ENCODE measurements at places on chromosomes 7 and 10.
A peak's percentile ranks its signal among the peaks of the same experiment; 100 is the strongest.

GRCh38 chr10:13816195-13816925, 229.6 kb downstream of the PRPF18 start:
- no peak for DNase-seq

- no peak for DNase-seq
Observed at GRCh38 chr7:106982415-106982814, 62.1 kb upstream of the PRKAR2B start.

GRCh38 chr7:99312316-99313203, 13.1 kb upstream of the ARPC1A start:
- no peak for DNase-seq

GRCh38 chr7:157916946-157917640, 580.3 kb downstream of the DNAJB6 start:
- no peak for DNase-seq

DNA sequence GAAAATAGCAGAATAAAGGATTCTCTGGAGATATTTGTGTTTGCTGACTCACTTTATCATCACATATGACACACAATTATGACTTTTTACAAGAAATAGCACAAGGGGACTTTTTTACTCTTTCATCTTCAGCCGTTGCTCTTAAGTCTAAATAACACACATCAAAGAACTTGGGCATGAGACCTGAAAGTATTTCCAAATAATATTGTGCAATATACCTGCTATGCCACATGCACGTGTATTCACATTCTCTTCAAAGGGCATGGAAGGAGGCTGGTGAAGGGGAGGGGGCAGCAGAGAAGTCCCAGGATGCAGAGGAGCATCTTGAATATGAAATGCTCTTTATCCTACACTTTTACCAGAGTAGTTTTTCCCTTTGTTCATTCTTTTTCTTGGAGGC, 4.1 kb upstream of the ADARB2 start:
- DNase-seq = no peak

GRCh38 chr7:72187179-72187578, 225.0 kb downstream of the CALN1 start:
- no peak for DNase-seq

DNA sequence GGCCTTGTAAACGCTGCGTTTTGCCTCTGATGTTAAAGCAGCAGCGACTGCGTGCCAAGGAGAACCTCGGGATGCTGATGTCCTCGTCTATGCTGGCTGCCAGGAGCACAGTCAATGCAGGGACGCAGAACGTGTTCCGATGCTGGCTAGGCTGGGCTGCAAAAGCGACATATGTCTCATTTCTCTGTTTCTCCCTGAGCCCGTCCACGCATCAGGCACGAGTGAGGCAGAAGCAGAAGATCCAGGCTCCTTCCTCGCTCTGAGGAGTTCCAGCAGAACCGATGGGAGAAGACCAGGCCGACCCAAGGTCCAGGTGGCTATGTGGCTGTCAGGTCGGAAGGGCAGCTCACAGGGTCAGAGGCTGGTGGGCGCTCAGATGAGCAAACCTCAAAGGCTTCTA, 3.7 kb upstream of the FOXL3 start:
- DNase-seq = no peak

- DNase-seq = no peak
Observed at GRCh38 chr7:28236560-28236959, 56.0 kb upstream of the JAZF1 start.

GRCh38 chr7:101816595-101817470, 593 bp upstream of the CUX1 start:
- DNase-seq = no peak

DNA sequence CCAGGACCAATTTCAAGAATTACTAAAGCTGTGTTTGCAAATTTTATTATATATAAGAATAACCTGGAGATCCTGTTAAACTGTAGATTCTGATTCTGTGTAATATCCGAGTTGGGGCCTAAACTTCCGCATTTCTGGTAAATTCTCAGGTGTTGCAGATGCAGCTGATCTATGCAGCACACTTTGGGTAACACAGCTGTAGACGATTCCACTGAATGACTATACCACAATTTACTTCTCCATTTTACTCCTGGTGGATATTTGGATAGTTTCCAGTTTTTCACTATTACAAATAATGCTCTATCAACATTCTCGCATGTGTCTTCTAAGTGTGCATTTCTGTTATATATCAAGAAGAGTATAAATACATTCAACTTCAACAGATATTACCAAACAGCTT, 7.5 kb downstream of the GDI2 start:
- DNase-seq = no peak

DNA sequence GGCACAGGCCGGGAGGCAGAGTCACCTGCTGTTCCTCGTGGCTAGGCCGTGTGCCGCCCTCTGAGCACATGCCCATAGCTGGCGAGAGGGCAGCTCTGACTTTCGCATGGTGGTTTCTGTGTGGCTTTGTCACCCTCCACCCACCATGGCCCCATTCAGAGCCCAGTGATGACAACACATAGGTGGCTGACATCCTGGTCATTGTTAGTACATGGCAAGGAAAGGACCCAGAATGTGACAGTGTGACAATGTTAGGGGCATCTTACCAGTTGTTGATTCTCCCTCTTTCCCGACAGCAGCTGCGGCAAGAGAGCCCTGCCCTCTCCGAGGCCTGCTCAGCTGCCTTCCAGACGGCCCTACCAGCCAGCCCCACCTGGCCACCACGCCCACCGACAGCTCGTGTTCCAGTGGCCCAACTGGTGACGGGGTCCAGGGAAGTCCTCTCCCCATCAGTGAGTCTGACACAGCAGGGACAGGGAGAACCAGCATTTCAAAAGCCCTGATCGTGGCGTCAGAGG, 52.2 kb downstream of the ZNF467 start:
- DNase-seq = no peak

DNA sequence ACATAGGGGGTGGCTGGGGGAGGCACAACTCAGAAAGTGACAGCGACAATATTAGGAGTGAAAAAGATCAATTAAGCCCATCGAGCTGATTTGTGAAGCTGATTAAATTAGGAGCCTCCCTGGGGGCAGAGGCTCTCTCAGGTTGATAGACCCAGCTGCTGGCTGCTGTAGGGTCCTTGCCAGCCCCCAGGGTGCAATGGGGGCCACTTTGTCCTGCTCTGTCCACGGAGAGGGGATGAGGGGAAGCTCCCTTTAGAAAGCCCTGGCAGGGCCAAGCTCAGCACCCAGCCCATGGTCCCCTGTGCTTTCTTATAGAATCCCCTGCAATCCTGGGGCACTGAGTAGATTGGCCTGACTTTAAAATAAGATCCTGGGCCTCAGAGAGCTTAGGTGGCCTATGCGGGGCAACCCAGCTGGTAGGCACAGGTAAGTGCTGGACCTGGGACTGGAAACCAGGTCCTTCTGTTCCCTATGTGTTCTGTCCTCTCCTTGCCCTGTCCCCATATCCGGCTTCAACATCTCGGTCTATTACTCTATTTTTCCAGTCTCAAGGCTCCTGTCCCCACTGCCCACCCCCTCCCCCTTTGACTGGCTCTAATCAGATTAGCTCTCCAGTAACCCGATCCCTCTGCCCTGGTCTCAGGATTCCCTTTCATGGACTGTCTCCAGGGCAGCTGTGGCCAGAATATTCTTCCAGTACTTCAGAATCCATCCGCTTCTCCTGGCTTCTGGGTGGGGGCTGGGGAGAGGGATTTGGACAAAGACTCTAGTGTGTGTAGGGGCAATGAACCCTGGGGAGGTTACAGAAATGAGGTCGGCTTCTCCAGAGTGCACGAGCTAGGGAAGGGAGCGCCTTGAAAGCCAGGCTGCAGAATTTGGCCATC, 259.6 kb downstream of the RPS24 start:
- no peak for DNase-seq

- peak; percentile 11 for DNase-seq
Observed at GRCh38 chr7:15015545-15016314, 113.2 kb upstream of the DGKB start.

DNA sequence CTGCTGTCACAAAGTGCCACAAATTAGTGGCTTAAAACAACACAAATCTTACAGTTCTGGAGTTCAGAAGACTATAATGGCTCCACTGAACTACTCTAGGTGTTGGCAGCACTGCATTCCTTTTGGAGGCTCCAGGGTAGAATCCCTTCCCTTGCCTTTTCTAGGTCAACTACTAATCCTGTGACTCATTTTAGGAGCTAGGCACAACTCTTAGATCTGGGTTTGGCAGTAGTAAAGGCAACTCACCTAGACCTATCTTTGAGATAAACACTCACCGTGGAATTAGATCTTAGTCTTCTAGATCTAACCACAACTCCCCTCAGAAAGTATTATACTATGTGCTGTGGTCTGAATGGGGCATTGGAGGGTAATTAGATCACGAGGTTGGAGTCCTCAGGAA, 60.4 kb downstream of the ANKIB1 start:
- no peak for DNase-seq

DNA sequence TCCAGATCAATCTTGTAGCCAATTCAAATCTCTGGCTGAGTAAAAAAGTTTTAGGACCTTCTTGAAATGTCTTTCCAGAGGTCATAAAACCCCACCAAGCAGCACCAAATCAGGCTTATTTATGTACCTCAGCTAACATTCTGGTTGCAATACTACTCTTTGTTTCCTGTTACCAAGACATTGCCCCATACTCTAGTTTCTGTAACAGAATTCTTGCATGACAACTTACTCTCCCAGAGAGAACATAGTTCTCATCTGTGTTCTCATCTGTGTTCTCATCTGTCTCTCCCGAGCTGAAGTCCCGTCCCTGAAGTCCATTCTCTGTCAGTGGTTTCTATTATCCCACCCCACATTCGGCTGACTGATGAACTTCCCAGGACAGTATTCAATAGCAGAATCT, 1285.1 kb downstream of the XPNPEP1 start:
- no peak for DNase-seq
